Smooth muscle cell of the brain vasculature (primary cell): ENCODE measurements at places on chromosomes 2 and 18.
A peak's percentile ranks its signal among the peaks of the same experiment; 100 is the strongest.

DNA sequence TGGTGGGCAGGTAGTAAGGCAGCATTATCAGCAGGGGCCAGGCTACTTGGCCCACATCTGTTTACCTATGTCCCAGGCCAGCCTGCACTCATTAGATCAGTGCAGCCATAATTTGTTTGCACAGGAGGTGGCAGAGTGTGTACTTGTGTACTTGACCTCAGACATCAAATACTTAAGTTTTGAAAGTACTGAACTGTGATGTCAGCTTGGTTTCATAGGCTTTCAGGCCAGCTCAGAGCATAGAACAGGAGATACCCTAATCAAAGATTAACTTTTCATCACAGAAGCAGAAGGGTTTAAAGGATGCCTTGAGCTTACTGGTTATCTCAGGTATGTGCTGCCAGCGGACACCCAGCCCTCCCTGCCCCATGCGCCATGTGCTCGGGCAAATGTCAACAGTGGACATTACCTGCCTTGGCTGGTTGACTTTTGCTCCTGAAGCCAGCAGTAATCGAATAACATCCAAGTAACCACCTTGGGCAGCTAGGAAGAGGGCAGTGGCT is 33.2 kb downstream of the ANKRD29 start:
- no peak for DNase-seq

- no peak for DNase-seq
These were observed 83.0 kb downstream of the GBX2 start for GRCh38 chr2:236085211-236085610.

DNA sequence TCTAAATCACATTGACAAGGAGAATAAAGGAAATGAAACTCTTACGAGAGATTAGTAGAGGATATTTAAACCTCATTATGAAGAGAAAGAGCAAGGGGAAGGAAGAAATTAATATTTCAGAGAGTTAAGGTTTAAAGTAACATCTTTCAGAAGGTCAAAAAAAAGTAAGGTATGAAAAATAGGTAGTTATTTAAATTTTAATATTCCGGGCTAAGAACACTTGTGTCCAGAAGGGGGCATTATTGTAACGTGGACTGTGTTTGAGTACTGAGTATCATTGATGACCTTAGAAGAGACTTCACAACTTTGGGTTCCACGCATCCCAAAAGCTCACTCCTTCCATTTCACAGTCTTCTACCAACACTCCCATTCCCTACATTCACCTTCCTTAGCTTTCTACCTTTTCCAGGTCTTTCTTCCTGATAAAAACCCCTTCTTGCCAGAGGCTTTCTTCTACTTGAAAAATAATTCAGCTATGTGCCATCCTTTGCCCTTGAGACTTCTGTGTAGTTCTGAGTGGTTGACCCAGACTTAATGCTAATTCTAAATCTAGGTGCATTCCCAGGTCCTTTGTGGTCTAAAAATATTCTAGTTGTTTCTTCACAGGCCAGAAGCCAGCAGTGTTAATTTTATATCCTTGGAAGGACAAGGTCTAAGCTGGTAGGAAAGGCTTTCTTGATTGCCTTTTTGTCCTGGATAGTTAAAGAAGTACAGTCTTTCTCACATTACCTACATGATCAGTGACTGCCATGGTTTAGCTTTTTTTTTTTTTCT is 16.5 kb downstream of the DYNC1I2 start:
- no peak for DNase-seq

GRCh38 chr18:67456711-67457110 is 59.8 kb downstream of the DSEL start:
- no peak for DNase-seq

DNA sequence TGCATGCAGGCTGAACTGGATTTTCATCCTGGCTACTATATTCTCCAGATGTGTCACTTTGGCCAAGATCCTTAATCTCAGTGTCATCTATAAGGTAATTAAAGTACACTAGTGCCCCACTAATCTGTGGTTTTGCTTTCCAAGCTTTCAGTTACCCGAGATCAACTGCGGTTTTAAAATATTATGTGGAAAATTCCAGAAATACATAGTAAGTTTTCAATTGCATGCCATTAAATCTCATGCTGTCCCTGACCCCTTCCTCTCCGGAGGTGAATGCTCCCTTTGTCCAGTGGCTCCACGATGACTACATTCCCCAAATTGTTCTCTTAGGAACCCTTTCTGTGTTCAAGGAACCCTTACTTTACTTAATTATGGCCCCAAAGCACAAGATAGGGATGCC is 5.3 kb upstream of the TYMS start:
- no peak for DNase-seq

GRCh38 chr2:44533508-44533907 is 171.8 kb downstream of the CAMKMT start:
- no peak for DNase-seq

GRCh38 chr2:189580658-189581353 is at the start of gene SLC40A1:
Gene SLC40A1, minus strand, starts transcription at chr2:189580786. Its CDS starts 326 bp downstream, at chr2:189580460.
- DNase-seq, result no peak

DNA sequence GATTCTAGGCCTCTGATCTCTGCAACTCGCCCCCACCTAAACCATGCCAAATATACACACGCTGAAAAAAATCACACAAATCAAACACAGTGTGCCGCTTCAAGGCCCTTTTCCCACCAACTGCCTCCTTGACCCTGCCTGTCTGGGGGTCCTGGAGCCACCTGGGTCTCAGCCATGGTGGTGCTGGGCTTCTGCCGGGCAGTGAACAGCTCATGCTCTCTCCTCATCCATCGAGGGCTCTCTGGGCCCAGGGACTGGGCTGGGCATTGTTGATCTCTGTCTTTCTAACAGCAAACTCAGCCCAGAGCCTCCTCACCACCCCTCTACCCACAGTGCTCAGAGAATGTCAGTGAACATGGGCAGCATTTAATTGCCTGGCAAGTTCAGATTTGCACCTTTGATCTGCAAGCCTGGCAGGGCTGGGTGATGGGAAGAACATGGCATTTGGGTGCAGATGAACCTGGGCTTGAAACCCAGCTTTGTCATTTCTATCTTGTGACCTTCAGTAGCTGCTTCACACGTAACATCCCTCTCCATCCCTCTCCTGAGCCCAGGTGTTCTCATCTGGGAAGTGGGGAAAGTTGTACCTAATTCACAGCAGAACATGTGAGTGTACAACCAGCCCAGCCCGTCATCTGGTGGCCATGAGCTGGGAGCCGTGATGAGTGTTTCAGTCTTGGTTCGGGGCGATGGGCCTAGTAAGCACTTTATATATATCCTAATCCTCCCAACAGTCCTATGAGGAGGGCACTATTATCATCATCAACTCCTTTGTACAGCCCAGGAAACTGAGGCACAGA is 46.1 kb downstream of the SDC1 start:
- DNase-seq, result no peak

- no peak for DNase-seq
These were observed 60.7 kb downstream of the LYPD1 start for GRCh38 chr2:132609101-132609890.

- DNase-seq, result no peak
These were observed 104.6 kb upstream of the EML6 start for GRCh38 chr2:54618646-54619565.

DNA sequence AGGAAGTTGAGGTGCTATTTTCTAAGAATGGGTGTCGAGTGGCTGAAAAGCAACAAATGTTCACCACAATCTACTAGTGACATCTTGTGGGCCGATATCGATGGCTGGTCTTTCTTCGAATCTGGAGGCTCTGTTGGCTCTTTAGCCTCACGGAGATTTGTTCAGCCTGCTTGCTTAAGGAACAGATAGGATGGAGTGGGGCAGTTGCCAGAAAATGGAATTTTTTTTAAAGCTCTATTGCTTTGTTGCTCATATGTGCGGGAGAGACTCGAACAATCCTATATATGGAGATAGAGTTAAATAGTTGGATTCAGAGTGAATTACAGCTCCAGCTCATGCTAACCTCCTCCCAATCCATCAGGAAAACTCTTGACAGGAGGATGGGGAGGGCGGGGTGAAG is 70.9 kb upstream of the LYPD6B start:
- DNase-seq, result no peak

DNA sequence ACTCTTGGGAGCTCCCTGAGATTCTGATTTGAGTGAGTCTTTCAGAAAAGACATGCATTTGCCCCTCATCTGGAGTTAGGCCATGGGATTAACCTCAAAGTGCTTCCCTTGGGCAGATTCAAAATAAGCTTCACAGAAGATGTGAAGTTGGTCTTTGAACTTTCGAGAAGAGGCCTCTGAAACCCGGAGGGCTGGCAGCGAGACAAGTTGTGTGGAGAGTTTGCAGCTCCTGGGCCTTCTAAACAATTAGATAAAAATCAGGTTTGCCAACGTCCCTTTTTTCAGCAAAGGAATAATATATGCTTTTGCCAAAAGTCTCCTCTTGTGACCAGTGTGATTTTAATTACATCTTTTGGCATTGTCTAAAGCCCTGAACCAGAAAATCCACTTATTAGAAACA is 489.7 kb downstream of the SOX11 start:
- DNase-seq, result peak; percentile 61

GRCh38 chr18:62183578-62184195 is 3.2 kb downstream of the PIGN start:
- peak; percentile 37 for DNase-seq

- DNase-seq, result no peak
These were observed 320.5 kb downstream of the CTNNA2 start for GRCh38 chr2:79833235-79833878.
